ENCODE measurements at places on chromosomes 1 and 21. TPM values are rescaled to one million over a fixed set of nuclear protein-coding genes. Genes with fewer than 3 reads are reported as not detected.

AKT3 gene
- total RNA-seq = 98.2 TPM

DNA sequence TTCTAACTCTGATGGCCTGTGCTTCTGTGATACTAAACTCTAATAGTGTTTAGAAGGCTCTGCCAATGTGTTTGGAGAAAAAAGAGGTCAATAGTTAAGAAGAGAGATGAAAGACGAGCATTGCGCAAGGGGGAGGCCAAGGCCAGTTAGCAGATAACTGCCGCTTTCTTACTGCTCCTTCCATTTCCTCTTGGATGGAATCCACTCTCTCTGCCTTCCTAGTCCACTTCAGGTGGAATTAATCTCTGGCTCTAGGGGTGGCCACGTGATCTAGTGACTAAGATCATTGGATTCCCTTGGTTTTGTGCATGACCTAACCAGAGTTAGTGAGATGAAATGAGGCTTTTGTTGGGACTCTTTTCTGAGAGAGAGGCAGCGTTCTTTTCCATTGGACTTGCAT, 148.3 kb downstream of the ACTL8 start:
- no peaks in the 10 kb centered on the region for H3K4me1 ChIP-seq
- DNase-seq = no peak
- H3K4me3 ChIP-seq = no peak overlapping the region

DNA sequence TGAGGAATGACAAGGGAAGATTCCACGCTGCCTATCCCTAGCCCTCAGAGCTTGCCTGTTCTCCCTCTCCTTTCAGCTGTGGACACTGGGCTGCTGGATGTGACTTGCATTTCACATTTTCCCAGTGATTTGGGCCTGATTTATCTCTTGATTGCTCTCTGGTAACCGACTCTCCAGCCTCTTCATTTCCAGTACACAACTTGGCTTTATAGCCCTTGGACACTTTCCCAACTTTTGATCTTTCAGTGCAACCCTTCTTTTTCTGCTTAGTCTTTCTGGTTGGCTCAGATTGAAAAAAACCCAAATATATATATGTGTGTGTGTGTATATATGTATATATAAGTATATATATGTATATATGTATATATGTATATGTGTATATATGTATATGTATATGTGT, 138.3 kb downstream of the RYR2 start:
- no peaks in the 10 kb centered on the region for H3K4me1 ChIP-seq
- no peak for DNase-seq
- H3K36me3 ChIP-seq = no peaks in the 10 kb centered on the region
- no peak overlapping the region for H3K27ac ChIP-seq
- H3K4me3 ChIP-seq = no peak overlapping the region
- H3K27me3 ChIP-seq = no peaks in the 10 kb centered on the region

DNA sequence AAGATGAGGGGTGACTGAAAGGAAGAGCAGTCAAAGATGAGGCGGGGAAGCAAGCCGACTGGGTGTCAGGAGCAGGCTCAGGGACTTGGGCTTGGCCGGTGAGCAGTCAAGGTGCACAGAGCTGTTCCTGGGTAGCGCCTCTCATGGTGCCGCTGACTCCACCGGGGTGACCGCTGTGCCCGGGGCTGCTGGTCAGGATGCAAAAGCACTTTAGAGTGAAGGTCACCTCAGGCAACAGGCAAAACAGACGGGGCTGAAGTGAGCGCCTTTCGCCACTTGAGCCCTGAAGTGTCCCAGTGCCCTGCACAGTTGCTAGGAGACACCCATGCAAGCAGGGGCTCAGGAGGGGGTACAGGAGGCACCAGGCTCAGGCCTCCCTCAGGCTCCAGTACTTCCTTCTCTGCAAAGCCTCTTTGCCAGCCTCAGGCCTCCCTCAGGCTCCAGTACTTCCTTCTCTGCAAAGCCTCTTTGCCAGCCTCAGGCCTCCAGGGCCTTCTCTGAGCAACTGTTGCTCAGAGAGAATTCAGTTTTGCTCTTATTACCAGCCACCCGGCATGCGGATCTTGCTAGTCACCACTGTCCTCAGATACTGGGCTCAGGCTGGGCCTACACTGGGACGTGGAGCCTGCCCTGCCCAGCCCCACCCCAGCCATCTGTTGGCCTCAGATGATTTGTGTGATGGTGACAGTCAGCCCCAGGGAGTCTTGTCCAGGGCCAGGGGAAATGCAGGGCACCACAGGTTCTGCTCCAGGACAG, 99.7 kb upstream of the IRF2BP2 start:
- no peak for DNase-seq
- no peak overlapping the region for H3K4me3 ChIP-seq
- H3K36me3 ChIP-seq = no peaks in the 10 kb centered on the region

GRCh38 chr1:179881642-179882252, 338 bp upstream of the TOR1AIP1 start:
- H3K36me3 ChIP-seq = no peaks in the 10 kb centered on the region
- peak overlapping the region; percentile 91 for H3K27ac ChIP-seq
- DNase-seq = peak; percentile 97
- H3K27me3 ChIP-seq = no peaks in the 10 kb centered on the region
- peaks cover 17% of the 10 kb centered on the region for H3K4me1 ChIP-seq

HPCAL4 gene
- not detected for total RNA-seq

GRCh38 chr1:44783697-44784093, 4.3 kb downstream of the BEST4 start:
- peaks cover 12% of the 10 kb centered on the region for H3K4me1 ChIP-seq
- H3K27ac ChIP-seq = no peak overlapping the region
- no peak overlapping the region for H3K4me3 ChIP-seq
- H3K36me3 ChIP-seq = peaks cover 5% of the 10 kb centered on the region
- no peak for DNase-seq

- no peaks in the 10 kb centered on the region for H3K27me3 ChIP-seq
- peaks cover 33% of the 10 kb centered on the region for H3K4me1 ChIP-seq
- no peaks in the 10 kb centered on the region for H3K36me3 ChIP-seq
- peak overlapping the region; percentile 100 for H3K27ac ChIP-seq
Observed at GRCh38 chr1:218479436-218480115, 134.4 kb downstream of the TGFB2 start.

DNA sequence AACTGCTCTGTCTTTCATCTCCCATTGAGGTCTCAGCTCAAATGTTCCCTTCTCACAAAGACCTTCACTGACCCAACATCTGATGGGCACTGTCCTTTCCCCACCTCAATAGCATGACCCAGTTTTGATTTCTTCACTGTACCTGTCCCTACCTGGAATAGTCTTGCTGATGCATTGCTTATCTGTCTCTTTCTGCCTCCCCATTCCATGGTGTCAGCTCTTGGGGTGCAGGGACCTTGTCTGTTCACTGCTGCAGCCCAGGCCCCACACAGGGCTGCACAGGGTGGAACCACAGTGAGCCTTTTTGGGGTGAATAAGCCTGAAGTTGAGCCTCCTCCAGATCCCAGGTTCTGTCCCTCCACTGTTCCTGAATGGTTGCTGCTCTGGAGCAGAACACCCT, 414.9 kb downstream of the PTPRU start:
- no peak overlapping the region for H3K27ac ChIP-seq
- H3K36me3 ChIP-seq = no peaks in the 10 kb centered on the region
- no peaks in the 10 kb centered on the region for H3K27me3 ChIP-seq

Measured in endothelial cell of umbilical vein (primary cell).